Activated CD4-positive, alpha-beta T cell treated with anti-CD3 and anti-CD28 coated beads, Interleukin-2, amount 10 ng/mL, durations not matched to agents 24 days and 14 days (primary cell): ENCODE measurements at places on chromosomes 1 and 21. TPM values are rescaled to one million over a fixed set of nuclear protein-coding genes. Genes with fewer than 3 reads are reported as not detected.

GRCh38 chr1:2429780-2430591 is 17.6 kb upstream of the PEX10 start:
- no peak for DNase-seq

GBP6 gene
- 0.40 and 0.50 TPM in 2 replicates for total RNA-seq

DNA sequence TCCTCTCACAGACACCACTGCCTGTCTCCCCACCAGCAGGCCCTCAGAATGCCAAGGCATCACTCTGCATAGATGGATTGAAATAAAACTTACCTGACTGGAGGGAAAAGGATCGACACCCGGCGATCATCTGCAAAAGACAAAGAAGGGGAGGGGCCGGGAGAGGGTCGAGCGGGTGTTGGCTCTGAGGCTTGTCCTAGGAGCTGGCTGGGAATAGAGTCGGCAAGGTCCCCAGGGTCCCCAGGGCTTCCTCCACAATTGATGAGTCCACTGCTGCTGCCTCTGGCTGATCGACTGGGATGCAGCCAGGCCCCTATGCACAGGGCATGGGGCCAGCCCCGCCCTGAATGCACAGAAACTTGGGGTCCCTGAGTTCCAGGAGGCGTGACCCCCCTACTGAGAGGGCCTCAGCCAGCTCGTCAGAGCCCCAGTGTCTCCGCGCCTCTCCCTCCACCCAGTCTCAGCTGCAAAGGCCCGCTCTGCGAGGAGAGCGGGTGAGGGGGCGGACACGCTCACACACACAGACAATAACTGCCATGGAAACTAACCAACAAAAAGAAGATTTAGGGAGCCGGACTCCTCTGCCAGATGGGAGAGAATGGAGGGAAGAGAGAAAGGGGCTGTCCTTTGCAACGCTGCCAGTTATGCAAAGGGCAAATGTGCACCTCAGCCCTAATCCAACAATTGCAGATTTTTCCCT is at the start of gene KLHDC8A:
TSS of gene KLHDC8A (minus strand) at position 483 of the 700 bp plus-strand sequence. CDS start 13,318 bp downstream, outside the sequence.
- DNase-seq, result no peak

LORICRIN gene
- total RNA-seq, result not detected in 2 replicates

DNA sequence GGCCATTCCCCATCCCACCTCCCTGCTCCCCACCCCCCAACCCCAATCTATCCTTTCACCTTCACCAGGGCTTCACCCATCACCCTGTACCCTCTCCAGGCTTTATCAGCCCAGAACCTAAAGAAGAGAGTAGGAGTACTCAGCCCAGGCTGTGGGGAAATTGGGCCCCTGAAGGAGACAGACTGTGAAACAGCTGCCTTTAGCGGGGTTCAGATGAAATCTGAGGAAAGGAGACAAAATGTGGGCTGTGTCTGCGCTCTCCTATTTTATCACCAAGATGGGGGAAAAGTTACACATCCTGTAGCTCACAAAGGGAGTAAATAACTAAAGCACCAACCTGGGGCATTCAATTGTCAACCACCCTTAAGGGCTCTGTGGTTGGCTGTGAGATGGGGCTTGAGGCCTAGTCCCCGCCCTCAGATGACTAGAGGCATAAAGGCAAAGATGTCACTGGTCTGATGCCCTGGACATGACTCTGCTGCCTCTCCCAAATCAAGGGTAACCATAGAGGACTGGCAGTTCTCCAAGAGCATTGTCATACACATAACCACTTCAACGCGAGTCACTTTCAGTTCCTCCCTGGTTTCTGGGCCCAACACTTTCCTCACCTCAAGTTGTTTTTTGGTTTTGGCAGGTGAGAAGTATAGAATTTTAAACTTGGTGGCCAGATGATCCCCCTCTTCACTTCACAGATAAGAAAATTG is 30.0 kb downstream of the SLC27A3 start:
- DNase-seq, result peak; percentile 87

CFHR3 gene
- total RNA-seq, result not detected in 2 replicates

GRCh38 chr1:230240446-230241086 is 173.5 kb downstream of the GALNT2 start:
- no peak for DNase-seq

WNT4 gene
- not detected in 2 replicates for total RNA-seq

DNA sequence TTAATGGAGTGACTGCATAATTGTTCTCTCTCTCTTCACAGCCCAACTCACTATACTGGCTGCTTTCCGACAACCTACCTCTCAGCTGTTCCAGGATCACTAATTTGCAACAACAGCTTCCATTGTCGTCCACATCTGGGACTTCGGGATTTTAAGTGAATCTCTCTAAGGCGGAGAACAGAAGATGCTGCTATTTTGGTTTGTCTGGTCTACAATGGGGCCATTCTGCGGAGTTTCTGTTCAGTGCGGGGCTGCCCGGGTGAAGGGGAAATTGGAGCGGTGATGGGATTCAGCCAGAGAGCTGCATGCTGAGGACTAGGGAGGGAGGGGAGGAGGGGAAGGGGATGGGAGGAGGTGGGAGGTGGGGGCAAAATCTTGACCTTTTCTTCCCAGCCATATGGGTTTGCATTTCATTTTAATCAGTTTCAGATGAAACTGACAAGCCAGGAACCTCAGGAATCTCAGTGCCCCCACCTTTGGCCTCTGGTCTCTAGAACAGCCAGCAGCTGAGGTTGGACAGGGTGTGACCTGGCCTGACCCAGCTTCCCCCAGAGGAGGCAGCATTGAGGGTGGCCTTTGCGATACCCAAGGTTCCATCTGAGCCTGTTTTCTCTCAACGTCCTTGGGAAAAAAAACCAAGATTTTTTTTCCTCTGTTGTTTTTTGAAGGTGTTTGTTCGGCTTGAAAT is 6.9 kb upstream of the SRP9 start:
- no peak for DNase-seq
